ENCODE measurements at places on chromosomes 13 and 19.

DNA sequence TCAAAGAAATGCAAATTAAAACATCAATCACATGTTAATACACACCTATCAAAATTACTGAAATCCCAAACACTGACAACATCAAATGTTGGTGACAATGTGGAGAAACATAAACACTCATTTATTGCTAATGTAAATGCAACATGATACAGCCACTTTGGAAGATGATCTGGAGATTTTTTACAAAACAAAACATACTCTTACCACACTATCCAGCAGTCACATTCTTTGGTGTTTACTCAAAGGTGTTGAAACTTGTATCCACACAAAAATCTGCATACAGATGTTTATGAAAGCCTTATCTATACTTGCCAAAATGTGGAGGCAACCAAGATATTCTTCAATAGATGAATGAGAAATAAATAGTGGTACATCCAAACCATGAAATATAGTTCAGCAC lies 1219.5 kb upstream of the PCDH20 start:
- no peak for DNase-seq

GRCh38 chr19:16585808-16586476 lies 13.7 kb upstream of the SLC35E1 start:
- no peak for DNase-seq

DNA sequence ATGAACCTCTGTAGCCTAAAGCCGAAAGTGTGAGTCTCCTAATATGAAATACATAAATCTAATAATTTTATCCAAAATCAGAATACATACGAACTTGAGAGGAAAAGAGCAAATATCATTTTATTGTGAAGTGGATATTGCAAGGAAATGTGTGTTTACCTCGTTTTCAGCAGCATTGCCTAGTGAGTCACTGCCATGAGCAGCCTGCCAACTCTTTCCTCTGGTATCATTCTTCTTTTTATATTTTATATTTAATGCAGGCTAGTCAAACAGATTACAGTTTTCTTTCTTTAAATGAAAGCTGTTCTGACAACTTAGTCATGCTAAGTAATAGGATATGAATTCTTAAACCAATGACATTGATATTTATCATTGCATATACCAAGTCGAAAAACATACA lies 44.2 kb downstream of the EDNRB start:
- no peak for DNase-seq

DNA sequence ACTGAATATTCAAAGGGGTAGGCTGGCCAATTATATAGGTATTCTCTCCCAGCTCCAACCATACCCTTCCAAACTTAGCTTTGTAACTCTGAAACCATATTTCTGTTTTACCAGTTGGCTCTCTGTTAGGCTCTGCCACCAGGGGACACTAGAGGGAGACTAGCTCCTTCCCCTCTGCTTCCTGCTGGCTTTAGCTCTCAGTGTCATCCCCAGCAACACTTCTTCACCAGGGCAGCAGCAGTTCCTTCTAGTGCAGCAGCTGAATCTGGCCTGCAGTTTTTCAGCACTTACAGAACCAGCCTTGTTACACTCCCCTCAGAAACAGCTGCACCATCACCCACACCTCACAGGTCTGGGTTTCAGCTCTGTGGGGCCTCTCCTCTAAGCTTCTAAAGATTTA lies 51.0 kb upstream of the DOCK9 start:
- peak; percentile 30 for DNase-seq

DNA sequence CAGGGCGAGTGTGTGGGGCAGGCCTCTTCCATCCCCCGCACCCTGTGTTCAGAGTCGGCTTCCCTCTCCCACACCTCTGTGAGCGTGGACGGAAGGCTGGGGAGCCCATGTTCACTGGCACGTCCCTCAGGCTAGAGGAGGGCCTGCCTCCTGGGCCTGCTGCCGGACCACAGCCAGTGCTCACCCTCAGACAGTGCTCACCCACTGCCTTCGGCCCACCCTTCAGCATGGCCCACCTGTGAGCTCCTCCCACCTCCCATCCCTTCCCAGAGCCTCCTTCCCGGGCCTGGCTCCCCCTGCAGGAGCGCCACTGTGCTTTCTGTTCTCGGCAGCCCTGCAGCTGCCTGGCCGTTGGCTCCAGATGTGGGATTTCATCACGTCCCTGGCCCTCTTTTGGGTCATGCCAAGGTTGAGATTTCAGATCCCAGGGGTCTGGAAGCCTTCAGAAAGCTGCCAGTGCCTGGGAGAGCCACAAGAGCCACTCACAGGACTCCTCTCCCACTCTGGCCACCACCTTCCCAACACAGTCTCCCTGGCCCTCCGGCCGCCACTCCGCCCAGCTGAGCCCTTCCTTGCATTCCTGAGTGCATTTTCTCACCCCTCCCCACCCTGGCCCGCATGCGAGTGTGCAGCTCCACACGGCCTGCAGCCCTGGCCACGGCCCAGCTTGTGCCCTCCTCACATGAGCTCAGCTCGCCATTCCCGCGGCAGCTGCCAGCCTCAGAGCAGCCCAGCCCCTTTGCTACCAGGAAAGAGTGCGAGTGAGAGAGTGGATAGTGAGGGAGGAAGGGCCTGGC lies 25.3 kb downstream of the CAPN12 start:
- no peak for DNase-seq

- DNase-seq: no peak
Observed at GRCh38 chr13:98820300-98820699, 67.8 kb upstream of the SLC15A1 start.
